ENCODE measurements at places on chromosomes 2 and 18.

GRCh38 chr18:10477121-10477862, 22.9 kb downstream of the APCDD1 start:
- DNase-seq, result no peak

- no peak for DNase-seq
These were observed 22.5 kb upstream of the TACR1 start for GRCh38 chr2:75221862-75222261.

GRCh38 chr2:44275927-44276303, 635 bp downstream of the SLC3A1 start:
- DNase-seq, result no peak

GRCh38 chr2:74593826-74594772, 39.6 kb downstream of the DOK1 start:
- DNase-seq, result no peak

GRCh38 chr2:175097297-175097696, 70.7 kb downstream of the ATF2 start:
- DNase-seq, result no peak

Data from liver (tissue), 10 donors.